Stomach (tissue), 19 donors: ENCODE measurements at places on chromosomes 3 and 15. TPM values are rescaled to one million over a fixed set of nuclear protein-coding genes. Genes with fewer than 3 reads are reported as not detected.

GRCh38 chr3:88141458-88142083 lies 8.2 kb upstream of the C3orf38 start:
- no peak for DNase-seq

- no peak for DNase-seq
Observed at GRCh38 chr3:10245081-10245712, 3.1 kb upstream of the TATDN2 start.

Gene CHRNB4
- total RNA-seq: not detected

GRCh38 chr15:28994831-28995596 lies 109.2 kb downstream of the APBA2 start:
- no peak for DNase-seq

GRCh38 chr3:143480344-143480743 lies 360.8 kb downstream of the CHST2 start:
- DNase-seq: peak; percentile 68

GRCh38 chr3:123421353-123422174 lies 27.3 kb downstream of the ADCY5 start:
- peak; percentile 68 for DNase-seq

- DNase-seq: no peak
Observed at GRCh38 chr3:178623666-178624255, 87.5 kb downstream of the KCNMB2 start.

DNA sequence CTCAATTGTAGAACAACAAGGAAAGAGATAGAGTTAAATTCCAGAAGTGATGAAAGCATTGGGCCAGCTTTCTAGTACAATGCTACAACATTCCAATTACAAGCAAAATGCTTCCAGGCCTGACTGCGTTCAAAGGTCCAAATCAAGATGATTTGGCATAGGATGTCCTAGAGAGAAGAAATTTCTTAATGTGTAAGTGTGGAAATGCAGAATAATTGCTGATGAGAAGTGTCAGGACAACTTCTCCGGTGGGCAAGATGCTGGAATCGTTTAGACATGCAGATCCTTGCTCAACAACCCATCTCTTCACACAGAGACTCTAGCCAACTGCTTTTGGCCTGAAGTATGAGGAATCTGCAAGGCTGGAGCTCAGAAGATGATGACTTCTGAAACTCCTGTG lies 71.1 kb upstream of the PDZRN3 start:
- no peak for DNase-seq

GRCh38 chr3:43213631-43214030 lies 72.7 kb upstream of the SNRK start:
- peak; percentile 39 for DNase-seq

Gene PLSCR2
- not detected for total RNA-seq

GRCh38 chr15:39583596-39584265 lies 2.9 kb downstream of the THBS1 start:
- DNase-seq: no peak

- no peak for DNase-seq
Observed at GRCh38 chr3:169573148-169573547, 90.4 kb downstream of the MECOM start.

DNA sequence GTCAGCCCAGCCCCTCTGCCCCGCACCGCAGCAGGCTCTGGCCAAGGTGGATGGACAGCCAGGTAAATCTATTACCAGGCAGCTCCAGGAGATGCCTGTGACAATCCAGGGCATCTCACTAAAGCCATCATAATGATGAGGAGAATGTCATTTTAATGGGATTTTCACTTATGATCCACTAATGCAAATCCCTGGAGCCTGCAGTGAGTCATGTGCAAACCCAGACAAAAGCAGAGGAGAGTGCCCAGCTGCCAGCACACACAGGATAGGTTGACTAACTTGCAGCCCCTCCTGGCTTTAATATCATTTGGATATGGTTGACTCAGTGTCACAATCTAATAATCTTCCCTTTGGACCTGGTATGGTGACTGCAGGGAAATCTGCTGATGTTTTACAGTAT lies 206.9 kb upstream of the TRIM42 start:
- no peak for DNase-seq

DNA sequence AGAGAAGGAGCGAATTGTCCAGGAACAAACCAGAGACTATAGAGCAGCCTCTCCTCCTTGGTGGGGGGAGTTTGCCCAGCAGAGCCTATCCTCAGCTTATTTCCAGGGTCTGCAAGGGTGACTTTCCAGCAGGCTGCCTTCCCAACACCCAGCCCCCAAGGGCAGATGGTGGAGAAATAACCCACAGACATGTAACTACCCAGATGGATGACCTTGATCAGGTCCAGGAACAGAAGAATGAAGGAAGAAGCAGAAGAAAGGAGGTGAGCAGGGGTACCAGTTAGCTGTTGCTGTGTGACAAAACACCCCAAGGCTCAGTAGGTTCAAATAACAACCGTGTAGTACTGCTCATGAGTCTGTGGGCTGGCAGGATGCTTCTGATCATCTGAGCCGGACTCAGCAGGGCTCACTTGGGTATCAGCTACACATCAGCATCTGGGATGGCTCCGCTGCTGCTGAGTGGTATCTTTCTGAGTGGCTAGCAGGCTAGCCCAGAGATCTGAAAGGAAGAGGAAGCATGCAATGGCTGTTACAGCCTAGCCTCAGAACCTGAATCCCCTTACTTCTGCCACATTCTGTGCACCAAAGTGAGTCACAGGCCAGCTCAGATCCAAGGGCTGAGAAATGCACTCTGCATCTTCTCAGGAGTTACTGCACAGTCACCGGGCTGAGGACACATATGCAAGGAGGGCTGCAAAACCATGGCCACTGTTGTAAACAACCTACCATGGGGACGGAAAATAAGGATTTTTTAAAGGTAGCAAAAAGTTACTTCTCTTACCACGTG lies 22.2 kb upstream of the TXNRD3 start:
- no peak for DNase-seq

- no peak for DNase-seq
Observed at GRCh38 chr3:13403847-13404246, 16.3 kb downstream of the NUP210 start.

DNA sequence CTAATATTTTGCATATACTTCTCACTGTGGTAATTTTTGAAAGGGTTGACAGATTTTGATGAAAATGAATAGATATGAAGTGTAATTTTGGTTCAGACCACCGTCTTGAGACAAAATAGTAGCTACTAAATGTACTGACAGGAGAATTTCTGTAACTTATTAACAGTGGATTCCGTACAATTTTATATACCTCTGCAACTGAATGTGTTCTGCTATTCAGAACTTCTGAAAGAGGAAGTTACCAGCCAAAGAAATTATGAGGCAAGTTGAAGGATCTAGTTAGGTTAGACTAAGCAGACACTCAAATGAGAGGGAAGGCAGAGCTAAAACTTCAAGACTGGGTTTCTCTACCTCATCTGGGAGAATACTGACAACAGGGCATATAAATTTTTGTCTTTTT lies 29.4 kb downstream of the GAP43 start:
- no peak for DNase-seq

DNA sequence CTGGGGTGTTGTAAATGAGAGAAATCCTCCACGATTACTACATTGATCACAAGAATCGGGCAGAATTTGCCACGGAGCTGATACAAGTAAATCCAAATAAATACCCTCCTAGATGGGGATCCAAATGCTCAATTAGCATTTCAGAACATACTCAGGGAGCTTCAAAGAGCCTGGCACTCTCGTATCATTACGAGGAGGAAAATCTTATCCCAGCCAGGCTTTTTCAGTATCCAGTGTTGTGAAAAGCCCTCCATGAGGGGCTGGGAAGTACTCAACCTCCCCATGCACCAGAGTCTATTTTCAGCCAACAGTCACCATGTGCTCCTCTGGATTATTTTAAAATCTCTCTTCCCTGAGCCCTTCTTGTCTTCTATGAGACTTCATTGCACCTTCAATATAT lies 122.6 kb upstream of the ARRDC4 start:
- DNase-seq: no peak

- DNase-seq: no peak
Observed at GRCh38 chr3:13066834-13067233, 6.4 kb downstream of the IQSEC1 start.

GRCh38 chr15:100103828-100104227 lies 237.9 kb downstream of the ADAMTS17 start:
- DNase-seq: no peak

GRCh38 chr3:131403216-131403895 lies 21.8 kb downstream of the NUDT16 start:
- no peak for DNase-seq

GRCh38 chr3:138234401-138235179 lies 47.5 kb downstream of the ARMC8 start:
- no peak for DNase-seq

Gene SEMA6D
- 7.5 TPM for total RNA-seq

DNA sequence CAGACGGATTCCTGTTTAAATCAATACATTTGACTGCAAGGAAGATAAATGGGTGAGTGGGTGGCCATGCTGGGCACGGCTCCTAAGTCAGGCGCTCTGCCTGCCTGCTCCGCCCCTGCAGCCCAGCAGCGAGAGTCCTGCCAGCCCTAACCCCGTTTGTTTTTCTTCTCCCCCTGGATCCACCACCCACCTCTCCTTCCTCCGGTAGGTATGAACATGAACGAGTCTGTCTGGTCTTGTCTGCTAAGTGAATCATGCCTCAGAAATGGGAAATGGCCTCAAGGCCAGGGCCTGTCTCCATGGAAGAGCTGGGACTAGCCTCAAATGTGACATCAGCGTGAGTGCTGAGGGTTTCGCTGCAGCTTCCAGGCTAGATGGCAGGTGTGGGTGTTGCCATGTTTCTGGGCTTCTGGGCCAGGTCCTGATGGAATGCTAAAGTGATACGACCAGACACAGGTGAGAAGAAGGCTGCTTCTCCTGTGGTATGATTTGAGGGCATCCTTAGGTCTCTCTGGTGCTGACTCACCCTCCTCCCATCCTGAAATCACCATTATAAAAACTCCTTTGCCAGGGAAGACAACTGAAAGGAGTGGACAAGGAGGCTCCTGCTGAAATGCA lies 5.6 kb upstream of the FEM1B start:
- DNase-seq: no peak

GRCh38 chr3:183697610-183698317 lies at the start of gene YEATS2:
Gene YEATS2 (plus strand): TSS chr3:183697797. CDS start chr3:183715163, 17,366 bp downstream.
- peak; percentile 91 for DNase-seq

GRCh38 chr3:165185707-165186327 lies 10.4 kb downstream of the SLITRK3 start:
- peak; percentile 49 for DNase-seq

DNA sequence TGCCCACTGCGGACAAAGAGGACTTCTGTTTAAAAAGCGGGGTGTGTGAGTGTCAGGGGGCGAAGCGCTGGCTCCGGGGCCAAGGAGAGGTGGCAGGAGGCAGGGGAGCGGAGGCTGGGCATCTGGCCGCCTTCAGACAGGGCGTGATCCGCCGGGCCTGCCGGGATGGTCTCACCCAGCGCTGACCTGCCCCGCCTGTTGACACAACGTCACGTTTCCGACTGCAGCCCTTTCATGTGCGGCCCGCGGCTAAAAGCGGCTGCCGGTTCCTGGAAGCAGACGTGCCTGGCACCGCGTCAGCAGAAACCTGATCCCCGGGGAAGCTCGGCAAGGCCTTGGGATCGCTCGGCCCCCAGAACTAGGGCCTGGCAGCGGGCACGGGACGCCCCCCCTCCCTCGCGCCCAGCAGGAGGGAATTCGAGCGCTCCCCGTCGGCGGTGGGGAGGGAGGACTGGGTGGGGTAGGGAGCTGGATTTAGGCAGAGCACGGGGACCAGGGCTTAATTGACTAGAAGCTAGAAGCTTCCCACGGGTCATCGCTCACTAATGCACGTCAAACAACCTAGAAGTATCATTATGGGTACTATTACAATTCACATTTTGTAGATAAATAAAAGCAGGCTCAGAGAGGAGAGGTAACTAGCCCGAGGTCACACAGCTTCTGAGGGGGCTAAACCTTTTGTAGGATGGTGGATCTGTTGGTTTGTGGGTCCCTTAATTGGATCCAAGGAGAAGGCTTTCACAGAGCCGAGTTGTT lies 7.7 kb downstream of the BHLHE40 start:
- peak; percentile 99 for DNase-seq

DNA sequence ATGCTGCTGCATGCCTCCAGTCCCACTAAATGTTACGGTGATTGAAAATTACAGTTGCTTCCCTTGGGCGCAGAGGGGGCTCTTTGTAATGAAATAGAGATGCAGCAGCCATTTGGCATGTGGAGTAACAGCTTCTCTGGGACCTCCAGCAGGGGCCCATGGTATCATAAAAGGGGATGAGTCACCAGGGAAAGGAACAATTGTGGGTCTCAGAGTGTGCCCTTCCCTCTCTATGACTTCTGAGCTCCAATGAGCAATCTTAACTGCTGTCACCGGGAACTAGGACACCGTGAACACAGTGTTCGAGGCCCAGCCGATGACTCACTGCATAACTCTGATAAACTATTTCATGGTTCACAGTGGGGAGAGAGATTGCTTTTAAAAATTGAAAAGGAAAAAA lies 164.8 kb upstream of the NUDT16 start:
- DNase-seq: peak; percentile 30

GRCh38 chr15:79881254-79881653 lies 15.6 kb downstream of the MTHFS start:
- no peak for DNase-seq

DNA sequence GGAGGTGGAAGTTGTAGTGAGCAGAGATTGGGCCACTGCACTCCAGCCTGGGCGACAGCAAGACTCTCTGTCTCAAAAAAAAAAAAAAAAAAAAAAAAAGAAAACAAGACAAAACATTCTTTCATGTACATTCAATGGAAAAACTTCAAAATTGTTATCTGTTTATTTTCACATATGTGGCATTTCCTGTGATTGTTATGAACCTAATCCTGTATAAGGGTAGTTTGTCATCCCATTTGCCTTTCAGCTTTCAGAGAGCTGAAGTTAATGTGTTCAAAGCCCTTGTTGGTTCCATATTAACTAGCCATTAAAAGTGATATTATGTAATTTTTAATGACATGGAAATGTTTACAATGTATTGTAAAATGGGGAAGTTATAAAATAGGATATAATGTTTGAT lies 17.3 kb upstream of the NCK1 start:
- no peak for DNase-seq

Gene GRM2
- total RNA-seq: not detected

DNA sequence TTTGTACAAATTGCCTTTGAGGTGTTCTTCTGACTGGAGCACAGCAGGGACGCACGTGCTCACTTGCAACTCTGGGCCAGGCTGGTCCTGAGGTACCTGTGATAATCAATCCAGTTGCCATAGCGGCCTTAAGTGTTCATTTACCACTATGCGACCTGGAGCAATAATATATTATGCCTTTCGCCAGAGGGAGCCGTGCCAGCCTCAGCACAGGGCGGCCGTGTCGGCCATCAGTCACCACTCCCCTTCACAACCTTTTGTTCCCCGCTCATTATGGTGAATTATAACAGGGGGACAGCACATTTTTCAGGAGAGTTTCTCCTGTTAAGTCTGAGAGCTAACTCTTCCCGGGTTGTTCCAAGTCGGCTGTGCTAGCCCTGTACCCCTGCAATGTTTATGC lies 289.7 kb downstream of the RORA start:
- DNase-seq: no peak

- DNase-seq: no peak
Observed at GRCh38 chr15:95454403-95455262, 875.9 kb upstream of the NR2F2 start.

GRCh38 chr3:24290596-24290995 lies 204.1 kb downstream of the THRB start:
- DNase-seq: no peak

- DNase-seq: no peak
Observed at GRCh38 chr15:93221759-93222158, 132.7 kb upstream of the RGMA start.
